ENCODE measurements at places on chromosomes 4 and X.

DNA sequence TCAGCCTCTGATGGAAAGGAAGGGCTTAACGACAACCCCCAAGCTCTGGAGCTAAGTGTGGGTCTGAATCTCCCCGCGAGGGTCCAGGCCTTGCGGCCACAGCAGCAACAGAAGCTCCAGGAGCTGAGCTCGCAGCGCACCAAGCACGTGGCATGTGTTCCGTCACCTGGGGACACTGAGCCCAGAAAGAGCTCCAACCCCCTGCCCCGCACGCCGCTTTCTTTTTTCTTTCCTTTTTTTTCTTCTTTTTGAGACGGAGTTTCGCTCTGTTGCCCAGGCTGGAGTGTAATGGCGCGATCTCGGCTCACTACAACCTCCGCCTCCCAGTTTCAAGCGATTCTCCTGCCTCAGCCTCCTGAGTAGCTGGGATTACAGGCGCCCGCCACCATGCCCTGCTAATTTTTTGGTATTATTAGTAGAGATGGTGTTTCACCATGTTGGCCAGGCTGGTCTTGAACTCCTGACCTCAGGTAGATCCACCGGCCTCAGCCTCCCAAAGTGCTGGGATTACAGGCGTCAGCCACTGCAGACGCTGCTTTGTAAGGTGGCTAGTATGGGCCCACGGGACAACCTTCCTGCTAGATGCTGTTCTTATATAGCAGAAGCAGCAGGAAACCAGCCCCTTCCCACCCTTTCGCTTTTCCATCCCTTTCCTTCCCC, 685 bp upstream of the TNIP2 start:
- DNase-seq: no peak

DNA sequence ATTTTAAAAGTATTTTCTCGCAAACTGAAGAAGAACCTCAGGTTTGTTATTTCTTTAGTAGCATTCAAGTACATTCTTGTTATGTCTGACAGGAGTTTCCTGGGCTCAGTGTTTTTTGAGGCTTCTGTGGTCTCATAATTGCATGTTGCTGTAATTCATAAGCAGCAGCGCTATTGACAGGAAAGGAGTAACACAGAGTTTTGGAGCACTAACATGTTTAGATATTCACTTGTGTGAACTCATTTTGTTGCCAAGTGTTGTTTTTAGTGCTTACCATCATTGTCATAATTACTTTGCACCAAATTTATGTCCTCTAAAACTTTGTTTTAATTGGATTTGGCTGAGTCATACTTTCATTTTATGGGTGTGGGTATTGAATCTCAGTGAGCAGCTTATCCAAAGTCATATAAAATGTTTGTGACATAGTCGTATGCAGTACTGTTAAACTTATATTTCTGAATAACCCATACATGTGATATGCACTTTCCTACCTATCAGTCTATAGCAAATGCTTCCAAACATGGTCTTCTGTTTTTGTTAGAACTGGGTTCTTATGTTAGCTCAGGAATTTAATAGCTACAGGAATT, 358.7 kb upstream of the CTSO start:
- no peak for DNase-seq

GRCh38 chr4:13601048-13601447, 26.5 kb downstream of the BOD1L1 start:
- no peak for DNase-seq

DNA sequence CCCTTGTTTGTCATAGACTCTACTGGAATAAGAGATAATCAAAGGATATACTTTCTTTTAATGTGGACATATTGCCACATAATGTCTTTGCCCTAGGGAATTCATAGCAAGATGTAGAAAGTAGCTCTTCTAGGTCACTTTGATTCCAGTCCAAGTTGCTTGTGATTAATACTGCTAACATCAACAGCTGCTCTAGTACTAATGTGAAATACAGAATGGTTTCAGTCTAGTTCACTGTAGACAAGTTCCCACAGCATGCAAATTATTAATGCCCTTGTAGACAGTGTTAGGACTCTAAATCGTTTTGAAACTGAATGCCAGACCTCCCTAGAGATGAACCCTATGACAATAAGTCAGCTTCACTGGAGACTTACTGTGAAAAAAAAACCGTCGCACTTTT, 494.6 kb upstream of the ATOH1 start:
- no peak for DNase-seq

DNA sequence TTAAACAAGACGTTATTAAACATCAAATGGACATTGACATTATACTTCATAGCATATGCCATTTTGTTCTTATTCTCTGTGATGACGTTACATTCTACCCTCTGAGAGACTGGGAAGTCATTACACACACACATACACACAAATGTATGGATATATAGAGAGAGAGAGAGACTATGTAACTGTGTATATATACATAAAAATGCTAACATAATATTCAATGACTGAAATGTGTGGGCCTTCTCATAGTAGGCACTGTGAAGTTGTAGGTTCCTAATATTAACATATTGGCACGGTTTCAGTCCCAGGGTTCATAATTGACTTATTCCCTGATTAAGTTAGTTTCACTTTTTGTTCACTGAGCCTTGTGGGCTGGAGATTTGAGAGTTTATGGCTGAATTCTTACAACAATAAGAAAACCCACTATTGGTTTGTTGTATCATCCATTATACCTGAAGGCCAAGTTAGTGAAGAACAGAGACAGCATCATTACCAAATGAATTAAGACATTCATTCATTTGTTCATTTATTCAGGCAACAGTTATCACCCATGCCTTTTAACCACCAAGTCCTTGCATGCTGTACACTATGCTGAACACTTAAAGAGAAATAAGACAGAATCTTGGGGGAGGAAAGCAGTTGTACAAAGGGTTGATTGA, 68.5 kb downstream of the GAB1 start:
- DNase-seq: no peak

DNA sequence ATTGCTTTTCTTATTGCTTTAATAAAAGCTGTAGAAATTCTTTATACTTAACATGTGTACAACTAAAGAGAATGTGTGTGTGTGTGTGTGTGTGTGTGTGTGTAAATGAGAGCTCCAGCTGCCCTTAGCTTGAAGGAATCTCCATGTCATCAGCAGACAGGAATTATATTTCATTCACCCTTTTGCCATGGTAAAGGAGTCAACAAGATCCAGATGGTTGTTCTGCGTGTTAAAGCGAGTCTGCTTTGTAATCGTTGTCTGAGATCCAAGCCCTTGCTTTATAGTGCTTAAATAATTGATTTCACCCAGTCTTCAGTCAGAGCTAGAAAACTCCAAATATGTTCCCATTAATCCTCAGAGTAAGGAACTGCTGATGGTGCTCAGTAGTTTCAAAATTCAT, 285.5 kb downstream of the PDGFC start:
- peak; percentile 57 for DNase-seq

DNA sequence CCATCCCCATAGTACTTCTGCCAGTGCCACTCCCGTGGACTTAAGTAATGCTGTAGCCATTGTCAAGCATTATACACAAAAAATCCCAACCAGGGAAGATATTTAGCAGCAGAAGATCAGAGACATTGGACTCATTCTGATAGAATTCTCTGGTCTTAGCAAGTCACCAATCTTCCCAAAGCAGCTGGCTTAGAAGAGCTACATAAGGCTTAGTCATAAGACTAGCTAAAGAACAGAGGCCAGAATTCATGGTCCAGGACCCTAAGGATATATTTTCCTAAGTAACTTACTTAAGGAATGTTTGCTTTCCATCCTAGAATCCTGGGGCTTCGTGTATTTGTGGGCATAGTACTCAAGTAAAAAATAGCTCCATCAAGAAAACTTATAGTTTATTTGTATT, 100.3 kb upstream of the SLIT2 start:
- no peak for DNase-seq

DNA sequence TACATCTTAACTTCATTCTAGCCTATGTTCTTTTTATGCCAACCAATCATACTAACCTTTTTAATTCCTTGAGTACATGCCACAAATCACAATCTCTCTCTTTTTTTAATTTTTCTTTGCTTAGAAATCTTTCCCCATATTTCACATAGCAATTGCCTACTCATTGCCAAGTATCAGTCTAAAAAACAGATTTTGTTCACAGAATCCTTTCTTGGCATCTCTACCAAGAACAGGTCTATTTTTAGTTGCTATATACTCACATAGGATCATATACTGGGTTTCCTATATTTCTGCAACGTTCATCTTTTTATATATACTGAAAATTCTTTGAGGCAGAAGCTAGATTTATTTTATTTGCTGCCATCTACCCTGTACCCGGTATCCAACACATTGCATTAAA, 292.1 kb downstream of the GASK1B start:
- no peak for DNase-seq

DNA sequence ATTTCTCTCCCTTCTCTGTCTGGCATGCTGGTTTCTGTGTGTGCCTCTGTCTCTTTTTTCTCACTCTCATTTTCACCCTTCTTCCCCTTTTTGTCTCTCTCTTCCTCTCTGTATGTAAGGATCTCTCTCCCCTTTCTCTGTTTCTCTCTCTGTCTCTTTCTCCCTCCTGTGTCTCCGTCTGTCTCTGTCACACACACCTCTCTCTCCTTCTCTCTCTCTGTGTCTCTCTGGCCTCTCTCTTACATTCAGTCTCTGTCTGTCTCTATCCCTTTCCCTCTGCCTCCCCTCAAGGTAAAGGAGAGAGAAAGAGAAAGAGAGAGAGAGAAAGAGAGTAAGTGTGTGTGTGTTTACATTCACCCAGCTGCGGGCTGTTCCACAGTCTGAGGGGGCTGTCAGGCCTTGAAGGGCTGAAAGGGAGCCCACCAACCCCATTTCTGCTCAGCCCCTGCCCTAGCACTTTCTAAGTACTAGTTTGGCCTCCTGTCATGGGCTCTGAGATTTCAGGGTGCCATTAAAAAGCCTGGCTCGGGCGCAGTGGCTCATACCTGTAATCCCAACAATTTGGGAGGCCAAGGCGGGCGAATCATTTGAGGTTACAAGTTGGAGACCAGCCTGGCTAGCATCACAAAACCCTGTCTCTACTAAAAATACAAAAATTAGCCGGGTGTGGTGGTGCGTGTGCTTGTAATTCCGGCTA, 9.6 kb upstream of the TSPYL2 start:
- DNase-seq: no peak
